ENCODE measurements at places on chromosomes 4 and X.

- DNase-seq, result no peak
Measured at GRCh38 chrX:112642349-112642748, 37.4 kb downstream of the LHFPL1 start.

- DNase-seq, result no peak
Measured at GRCh38 chr4:79445371-79445781, 37.3 kb upstream of the GK2 start.

DNA sequence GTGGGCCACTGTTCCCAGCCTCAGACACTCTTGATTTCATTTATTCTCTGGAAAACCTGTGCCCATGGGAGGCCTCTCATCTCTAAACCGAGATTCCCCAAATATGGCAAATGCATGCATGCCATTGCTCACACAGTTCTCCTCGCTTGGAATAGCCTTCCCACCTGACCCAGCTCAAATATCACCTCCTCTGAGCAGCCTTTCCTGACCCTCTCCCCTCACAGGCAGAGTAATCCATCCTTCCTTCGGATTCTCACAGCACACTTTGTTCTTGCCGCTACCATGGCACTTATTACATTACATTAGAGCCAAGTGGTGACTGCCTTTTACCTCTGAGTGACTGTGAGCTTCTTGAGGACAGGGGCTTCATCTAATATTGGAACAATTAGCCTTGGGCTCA, 209.5 kb downstream of the HS6ST2 start:
- DNase-seq, result no peak

- no peak for DNase-seq
Measured at GRCh38 chr4:54539500-54540029, 118.2 kb upstream of the KIT start.

- no peak for DNase-seq
Measured at GRCh38 chrX:119190831-119191230, 45.3 kb upstream of the PGRMC1 start.

DNA sequence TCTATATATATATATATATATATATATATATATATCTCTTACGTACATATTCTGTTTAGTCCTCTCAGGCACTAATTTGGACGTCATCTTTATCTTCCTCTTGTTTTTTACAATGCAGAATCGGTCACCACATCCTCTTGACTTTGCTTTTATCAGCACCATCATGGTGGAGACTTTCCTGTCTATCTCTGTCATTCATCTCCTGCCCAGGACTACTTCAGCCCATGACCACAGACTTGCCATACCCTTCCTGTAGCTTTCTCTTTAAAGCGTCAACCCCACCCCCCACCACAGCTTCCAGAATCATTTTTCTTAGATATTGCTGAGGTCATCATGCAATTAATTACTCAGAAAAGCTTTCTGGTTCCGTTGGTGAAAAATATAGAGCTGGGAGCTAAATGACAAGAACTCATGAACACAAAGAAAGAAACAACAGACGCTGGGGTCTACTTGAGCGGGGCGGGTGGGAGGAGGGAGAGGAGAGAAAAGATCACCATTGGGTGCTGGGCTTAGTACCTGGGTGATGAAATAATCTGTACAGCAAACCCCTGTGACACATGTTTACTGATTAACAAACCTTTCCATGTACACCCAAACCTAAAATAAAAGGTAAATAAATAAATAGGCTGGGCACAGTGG, 30.5 kb upstream of the PRKX start:
- DNase-seq, result peak; percentile 32

DNA sequence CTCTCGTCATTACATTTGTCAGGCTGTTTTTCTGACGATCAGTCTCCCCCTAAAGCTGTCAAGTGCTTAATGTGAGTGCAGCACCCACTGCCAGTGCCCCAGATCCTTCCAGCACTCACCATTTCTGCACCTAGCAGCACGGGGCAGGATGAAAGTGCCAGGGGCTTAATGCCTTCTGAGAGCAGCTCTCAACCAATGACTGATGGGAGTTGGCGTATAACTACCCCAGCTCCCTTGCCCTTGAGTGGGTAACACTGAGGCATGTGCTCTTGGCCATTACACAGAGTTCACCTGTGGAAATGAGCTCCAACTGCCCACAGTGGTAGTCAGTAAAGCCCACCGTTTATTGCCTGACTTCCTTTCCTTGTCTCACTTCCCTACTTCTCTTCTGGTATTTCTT, 226.2 kb upstream of the BCOR start:
- DNase-seq, result no peak

GRCh38 chr4:21377046-21377445, 571.5 kb downstream of the KCNIP4 start:
- no peak for DNase-seq

DNA sequence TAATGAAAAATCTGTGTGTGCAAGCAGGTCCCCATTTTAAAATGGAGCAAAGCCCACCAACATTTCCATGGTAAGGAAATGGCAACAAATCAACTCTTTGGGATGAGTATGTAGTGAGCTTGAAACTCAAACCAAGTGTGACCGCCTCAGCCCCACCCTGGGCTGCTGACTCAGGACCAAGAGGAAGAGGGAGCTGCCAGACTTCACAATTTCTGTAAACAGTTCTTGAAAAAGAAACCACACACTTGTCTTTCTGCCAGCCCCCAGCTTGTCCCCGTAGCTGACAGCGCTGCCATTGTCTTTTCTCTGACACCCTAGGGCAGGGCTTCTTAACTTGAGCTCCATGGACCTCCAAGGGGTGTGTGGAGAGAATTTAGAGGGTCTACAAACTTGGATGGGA, 10.3 kb downstream of the RTL5 start:
- no peak for DNase-seq

GRCh38 chr4:153651587-153651986, 32.5 kb upstream of the TLR2 start:
- DNase-seq, result peak; percentile 42

- no peak for DNase-seq
Measured at GRCh38 chr4:84362896-84363655, 136.0 kb downstream of the NKX6-1 start.

DNA sequence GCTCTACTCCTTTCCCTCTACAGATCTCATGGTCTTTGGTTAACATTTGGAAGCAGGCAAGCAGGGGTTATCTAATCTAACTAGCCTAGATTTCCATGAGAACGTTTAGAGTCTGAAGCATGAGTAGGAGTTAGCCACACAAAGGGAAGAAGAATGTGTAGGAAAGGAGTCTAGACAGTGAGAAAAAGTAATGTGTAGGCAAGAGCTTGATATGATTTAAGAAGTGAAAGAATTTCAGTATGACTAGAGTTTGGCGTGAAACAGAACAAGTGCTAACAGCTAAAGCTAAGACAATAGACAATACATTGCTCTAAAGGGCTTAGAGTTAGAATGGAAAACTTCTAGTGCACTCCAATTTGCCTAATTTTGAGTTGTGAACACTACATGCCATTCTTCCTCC, 10.8 kb downstream of the CXCL8 start:
- no peak for DNase-seq

DNA sequence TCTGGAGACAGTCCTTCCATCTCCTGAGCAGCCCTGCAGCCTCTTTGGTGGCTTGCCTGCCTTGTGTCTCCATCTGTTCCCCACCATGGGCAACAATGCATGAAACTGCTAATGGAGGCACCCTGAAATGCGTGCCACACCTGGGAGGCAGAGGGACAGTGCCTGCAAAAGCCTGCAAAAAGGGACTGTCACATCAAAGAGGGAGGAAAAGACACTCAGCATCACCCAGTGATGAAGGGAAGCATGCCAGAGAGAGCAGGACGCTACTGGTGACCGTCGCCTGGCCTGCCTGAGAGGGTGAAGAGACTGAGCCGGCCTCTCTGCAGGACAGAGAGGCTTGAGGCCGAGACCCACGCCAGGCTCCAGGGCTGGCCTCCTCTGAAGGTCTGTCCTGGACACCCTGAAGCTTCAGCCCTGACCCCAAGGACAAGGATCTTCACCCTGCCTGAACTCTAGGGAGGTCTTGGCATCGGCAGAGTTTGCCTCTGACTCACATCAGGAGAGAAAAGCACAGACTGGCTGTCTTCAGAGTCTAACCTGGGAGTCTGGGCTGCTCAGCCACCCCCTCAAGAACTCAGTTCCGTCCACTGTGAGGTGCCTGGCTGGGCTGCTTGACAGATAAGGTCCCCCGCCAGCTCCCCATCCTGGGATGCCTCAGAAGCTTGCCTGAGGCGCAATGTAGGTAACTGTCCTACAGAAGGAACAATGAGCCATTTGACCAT, 8.1 kb downstream of the ACSL1 start:
- no peak for DNase-seq

GRCh38 chrX:125203737-125204578, 115.7 kb upstream of the TEX13C start:
- DNase-seq, result no peak

DNA sequence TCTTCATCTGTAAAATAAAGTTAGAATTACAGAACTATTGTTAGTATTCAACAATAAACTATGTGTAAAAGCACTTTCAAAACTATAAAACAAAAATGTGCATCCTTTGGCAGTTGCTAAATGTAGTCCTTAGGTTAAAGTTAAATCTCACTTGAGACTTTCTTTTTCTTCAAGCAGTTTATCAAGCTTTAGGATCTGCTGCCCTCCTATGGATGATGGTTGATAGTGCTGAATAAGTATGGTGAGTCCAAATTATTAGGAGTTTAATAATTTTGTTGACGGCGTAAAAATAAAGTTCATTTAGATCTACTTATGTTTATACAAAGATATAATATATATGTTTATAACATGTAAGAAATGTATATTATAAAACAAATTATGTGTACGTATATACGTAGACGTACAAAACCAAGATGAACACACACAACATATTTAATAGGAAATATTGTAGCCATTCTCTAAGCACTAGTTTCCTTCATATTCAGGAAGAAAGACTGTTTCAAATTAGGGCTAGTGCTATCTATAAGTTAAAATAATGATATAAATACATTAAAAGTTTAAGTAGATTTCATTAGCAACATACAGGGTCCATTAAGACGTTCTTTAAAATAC, 22.3 kb downstream of the UGT2A2 start:
- no peak for DNase-seq

DNA sequence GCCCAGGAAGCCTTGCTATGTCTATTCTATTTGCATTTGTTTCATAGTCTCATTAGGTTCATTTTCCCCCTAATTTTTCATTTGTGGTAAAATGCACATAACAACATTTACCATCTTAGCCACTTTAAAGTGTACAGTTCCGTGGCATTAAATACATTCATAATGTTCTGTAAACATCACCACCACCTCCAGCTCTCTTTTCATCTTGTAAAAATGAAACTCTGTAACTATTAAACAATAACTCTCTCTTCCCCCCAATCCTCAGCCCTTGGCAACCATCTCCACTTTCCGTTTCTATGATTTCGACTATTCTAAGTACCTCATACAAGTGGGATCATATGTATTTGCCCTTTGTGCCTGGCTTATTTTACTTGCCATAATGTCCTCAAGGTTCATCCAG, 19.9 kb downstream of the ARHGEF38 start:
- DNase-seq, result no peak

DNA sequence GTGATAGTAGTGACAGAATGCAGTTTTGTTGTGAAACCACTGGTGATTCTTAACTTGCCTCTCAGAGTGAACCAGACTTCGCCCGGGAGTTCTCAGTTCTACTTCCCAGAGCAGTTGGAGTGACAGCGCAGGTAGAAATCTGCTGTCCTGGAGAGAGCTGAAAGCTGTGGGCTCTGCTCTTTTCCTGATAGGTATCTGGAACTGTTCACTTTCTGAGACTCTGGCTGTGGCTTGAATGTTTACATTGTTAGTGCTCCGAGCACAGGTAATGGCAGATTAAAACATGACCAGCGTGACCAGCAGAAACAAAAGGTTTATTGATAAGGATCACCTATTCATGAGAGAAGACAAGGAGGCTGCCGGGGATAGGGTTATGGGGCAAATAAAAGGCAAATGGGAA, 360.7 kb downstream of the BMPR1B start:
- DNase-seq, result no peak

GRCh38 chrX:9902656-9903055, 64.5 kb upstream of the CLDN34 start:
- DNase-seq, result no peak

DNA sequence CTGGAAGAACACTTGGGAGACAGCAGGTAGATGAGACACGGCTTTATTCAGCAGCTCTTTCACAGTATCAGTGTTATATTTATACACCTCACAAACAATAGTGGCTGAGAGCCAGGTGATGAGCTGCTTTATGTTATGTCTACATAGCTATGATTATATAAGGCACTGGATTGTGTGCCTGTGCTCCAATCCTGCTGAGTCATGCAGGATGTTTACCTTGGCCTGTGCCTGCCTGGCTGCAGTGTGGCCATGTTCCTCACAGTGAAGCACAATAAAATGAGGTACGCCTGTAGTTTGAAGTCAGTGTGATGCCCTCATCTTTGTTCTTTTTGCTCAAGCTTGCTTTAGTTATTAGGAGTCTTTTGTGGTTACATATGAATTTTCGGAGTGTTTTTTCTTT, 31.3 kb downstream of the CXCL13 start:
- no peak for DNase-seq

- DNase-seq, result no peak
Measured at GRCh38 chrX:120568035-120568434, 7.3 kb upstream of the CUL4B start.

GRCh38 chrX:39840133-39840532, 257.6 kb downstream of the BCOR start:
- DNase-seq, result no peak

DNA sequence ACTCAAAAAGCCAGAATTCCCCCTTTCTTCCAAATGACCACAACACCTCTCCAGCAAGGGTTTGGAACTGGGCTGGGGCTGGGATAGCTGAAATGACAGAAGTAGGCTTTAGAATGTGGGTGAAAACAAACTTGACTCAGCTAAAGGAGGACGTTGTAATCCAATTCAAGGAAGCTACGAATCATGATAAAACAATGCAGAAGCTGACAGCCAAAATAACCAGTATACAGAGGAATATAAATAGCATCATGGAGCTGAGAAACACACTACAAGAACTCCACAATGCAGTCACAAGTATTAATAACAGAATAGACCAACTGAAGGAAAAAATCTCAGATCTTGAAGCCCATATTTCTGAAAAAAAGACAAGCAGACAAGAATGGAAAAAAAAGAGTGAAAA, 95.8 kb upstream of the TET2 start:
- no peak for DNase-seq

DNA sequence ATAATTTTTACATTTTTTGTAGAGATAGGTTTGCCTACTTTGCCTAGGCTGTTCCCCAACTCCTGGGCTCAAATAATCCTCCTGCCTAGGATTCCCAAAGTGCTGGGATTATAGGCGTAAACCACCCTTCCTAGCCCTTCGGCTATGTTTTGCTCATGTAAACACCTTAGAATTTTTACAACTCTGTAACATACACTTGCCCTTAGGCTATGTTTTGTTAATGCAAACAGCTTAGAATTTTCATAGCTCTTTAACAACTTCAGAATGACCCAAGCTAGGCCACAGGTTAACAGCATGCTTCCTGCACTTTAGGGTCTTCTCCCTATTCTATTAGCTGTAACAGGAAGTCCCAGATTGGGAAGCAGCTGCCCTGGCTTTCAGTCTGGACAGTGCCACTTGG, 24.2 kb downstream of the KLHL15 start:
- no peak for DNase-seq

DNA sequence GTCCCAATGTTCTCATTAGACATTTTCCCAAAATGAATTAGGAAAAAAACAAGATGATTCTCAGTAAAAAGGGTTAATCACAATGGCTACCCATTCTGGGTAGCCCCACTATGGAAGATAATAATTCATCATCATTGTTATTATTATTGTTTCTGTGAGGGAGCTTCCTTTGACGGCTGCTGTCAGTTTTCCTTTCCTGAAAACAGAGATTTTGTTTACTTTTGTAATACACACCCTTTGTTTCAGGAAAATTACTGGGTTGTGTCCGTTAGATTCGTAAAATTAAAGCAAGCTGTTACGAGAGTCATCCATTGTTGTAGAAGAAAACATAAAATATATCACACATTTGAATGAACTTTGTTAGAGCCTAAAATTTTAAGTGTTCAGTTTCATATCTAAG, 192.9 kb upstream of the ANKRD50 start:
- DNase-seq, result no peak

Data from stimulated activated CD8-positive, alpha-beta memory T cell treated with anti-CD3 and anti-CD28 coated beads, Interleukin-7, amount 100 ng/mL, for 48 hours (primary cell).